ENCODE measurements at places on chromosomes 4 and X. TPM values are rescaled to one million over a fixed set of nuclear protein-coding genes. Genes with fewer than 3 reads are reported as not detected.

DNA sequence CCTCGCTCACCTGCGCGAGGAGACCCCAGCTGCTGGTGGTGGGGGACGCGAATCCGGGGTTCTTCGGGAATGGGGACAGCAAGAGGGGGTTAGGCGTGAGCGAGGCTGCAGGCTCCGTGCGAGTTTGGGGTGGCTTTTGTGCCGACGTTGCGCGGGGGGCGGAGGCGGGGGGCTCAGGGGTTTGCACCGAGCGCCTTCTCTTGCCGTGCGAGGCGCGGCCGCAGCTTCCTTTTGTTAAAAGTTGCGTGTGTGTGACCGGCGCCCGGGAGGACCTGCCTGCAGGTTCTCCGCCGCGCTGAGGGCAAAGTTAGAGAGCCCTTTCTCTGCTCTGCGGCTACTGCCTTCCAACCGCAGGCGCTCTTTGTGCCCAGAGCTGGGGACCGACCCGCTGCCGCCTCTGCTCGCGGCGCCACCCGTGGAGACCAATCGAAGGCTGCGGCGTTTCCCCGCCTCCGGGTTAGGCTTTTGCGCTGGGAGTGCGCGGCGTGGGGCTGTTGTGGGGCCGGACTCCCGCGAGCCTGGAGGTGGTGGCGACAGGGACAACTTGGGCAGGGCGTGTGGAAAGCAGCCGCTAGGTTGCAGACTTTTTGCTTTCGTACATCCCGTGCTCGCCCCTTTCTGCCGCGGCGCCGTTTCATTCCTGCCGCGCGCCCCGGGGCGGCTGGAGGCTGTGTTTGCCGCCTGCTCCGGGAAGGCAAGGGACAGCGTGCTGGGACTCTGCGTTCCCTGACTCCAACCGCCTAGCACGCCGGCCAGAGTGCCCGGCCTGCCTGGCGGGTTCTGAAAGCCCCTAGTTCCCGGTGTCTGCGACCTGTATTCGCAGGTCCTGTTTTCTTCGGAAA, 716 bp downstream of the KIT start:
- DNase-seq, result peak; percentile 57

- DNase-seq, result no peak
Measured at GRCh38 chr4:89215736-89216135, 91.9 kb downstream of the GPRIN3 start.

- no peak for DNase-seq
Measured at GRCh38 chr4:4861390-4862018, 2.0 kb downstream of the MSX1 start.

GRCh38 chr4:2250357-2251072, 8.6 kb upstream of the HAUS3 start:
- no peak for DNase-seq

DNA sequence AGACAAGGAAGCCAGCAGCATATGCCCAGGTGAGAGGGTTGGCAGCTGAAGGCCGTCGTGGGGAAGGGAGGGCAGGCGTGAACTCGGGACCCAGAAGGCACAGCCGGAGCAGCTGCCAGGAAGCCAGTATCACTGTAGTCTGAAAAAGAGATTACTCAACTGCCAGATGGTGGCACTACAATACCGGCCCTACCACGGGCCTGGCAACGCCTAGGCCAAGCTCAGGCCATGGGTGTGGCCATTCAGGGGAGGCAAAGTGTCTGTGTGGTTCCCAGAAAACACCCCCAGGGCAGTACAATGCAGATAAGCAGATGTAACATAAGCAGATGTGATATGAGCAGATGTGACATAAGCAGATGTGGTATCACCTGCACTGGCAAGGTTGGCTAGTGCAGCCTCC, 236.0 kb downstream of the AFAP1 start:
- no peak for DNase-seq

- no peak for DNase-seq
Measured at GRCh38 chrX:24215272-24215671, 65.7 kb downstream of the ZFX start.

- DNase-seq, result no peak
Measured at GRCh38 chrX:47460561-47460960, 22.5 kb downstream of the ZNF41 start.

GRCh38 chr4:18803781-18804180, 782.2 kb upstream of the LCORL start:
- no peak for DNase-seq

DNA sequence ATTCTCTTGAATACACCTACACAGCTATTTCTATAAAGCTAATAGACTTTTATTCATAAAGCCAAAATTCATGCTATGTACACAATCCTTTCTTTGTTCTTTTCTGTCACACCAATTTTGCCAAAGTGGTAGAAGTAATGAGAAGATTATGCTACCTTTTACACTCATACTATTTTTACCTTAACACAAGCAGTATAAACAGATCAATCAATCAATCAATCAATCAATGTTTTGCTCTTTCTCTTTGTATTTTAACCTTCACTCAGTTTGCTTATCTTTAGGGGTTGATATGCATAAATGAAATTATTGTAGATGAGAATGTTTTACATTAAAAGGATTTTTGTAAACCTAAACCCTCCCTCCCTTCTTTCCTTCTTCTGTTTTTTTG, 878.6 kb downstream of the RAPGEF2 start:
- no peak for DNase-seq

DNA sequence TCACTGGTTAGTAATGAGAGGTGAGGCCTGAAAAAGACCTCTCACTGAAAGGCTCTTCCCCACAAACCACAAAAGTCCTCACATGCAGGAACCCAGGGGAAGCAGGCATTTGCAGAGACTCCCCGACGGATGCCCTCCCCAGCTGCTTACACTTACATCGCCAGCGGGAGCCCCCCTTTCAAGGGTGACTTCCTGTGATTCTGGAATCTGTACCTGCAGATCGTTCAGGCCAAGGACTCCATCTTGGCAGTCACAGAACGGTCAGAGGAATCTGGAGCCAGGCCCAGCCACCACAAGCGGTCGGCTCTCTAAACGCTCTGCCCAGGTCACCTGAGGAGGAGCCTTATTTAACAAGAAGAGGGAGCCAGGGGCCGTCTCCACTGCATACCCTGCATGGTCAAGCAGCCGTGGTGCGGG, 71.3 kb upstream of the STS start:
- peak; percentile 43 for DNase-seq

- DNase-seq, result no peak
Measured at GRCh38 chr4:150849016-150849415, 166.1 kb downstream of the LRBA start.

DNA sequence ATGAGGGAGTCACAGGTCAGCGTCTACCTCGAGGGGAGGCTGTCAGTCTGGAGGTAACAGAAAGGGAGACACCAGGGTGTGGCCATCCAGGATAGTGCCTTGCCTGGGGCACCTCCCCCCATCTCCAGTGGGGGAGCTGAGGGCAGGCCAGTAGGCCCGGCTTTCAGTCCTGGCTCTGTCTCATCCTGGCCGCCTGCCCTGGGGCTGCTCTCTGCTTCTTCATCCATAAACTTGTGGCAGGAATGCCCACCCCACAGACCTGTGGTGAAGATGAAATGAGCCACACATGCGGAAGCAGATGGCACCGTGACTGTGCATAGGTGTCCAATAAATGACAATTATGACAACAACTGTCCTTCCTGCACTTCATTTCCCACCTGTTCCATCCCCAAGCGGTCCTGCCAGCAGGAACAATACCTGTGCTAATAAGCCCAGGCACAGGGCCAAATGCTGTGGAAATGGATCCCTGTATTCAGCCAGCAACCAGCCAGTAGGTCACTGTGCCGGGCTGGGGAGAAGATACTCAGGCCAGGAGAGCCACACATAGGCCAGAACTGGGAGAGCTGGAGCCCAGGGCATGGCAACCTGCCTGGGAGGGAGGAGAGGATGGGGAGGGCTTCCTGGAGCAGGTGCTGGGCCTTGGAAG, 30.2 kb downstream of the TRO start:
- DNase-seq, result peak; percentile 15

Gene DNAJB14
- 20.8 TPM for total RNA-seq

Gene FAM114A1
- total RNA-seq, result 43.2 TPM

Gene GAB1
- total RNA-seq, result 26.0 TPM

Gene F11
- total RNA-seq, result 53.1 TPM

Gene SPANXN3
- total RNA-seq, result not detected
